ENCODE measurements at places on chromosomes 3 and 15.

DNA sequence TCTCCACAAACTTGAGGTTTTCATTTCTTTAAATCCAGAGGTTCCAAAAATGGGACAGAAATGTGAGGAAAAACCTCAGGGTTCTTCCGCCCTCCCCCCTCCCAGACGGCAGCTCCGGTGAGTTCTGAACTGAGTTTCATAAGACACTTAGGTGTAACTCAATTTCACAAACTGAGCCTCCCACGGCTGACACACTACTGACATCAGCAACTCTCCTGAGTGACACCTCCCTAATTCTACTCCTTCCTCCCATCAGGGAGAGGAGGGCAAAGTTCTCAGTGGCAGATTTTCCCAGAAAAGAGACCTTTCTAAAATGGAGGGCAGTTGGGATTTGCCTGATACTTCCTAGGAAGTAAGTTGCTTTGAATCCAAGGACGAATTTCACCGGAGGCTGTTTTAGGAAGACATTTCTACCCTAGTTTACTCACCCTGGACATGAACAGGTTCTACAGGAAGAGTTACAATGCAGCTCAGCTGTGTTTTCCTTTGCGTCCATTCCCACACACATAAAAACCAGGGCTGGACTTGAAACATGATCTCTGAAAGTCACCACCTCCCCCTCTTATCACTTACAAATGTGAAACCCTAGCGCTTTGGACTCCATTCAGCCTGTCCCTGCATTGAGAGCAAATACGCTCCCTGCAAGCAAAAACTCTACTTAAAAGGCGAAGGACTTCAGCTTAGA is 78.1 kb upstream of the LMOD3 start:
- no peak for DNase-seq

DNA sequence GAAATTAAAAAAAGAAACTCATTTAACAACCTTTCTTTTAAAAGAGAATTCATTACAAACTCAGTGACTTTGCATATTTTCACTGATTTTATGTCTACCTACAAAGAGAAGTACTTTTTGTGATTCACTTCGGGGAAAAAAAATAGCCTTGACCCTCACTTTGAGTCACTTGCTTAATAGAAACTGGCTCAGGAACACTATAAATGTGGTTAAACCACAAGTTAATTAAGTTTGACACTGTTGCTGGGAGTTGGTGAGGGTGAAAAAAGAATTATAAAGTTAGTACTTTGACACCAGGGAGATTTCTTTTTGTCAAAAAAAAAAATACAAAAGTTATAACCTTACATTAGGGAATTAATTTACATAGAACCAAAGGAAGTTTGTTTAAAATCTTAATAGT is 810.9 kb downstream of the NR2F2 start:
- no peak for DNase-seq

- no peak for DNase-seq
Observed at GRCh38 chr3:57943525-57944495, 64.4 kb upstream of the FLNB start.

DNA sequence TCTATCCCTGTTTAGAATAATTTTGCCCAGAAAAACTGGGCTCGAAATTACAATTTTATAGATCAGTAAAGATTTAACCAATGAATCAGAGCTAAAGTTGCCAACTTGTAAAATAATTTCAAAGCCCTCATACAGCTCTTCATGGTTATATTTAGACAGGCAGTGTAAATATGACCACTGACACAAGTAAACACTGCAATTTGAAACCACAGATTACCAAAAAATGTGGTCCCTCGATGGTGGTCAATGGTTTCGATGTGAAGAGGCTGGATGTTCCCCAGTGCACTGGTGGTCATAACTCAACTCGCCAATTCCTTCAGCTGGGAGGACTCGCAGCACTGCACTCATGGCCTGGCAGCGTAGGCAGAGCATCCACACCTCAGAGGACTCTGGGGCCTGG is 28.6 kb downstream of the LRTM1 start:
- DNase-seq = no peak

DNA sequence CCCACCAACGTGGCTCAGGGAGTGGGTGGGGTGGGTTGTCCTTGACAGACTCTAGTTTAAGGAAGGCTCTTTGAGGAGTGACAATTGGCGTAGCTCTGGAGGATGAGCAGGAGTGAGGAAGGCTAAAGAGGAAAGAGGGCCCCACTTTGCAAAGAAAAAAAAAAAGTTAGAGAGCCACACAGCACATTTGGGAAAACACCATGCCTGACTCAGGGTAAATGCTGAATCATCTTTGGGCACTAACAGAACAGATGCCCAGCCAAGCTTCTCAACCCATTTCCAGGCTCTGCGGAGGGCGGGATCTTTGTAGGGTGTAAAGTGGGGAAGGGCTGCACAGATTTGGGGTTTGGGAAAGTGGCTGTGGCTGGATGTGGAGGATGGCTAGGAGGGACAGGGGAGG is 179.1 kb upstream of the RGMA start:
- DNase-seq = no peak

- DNase-seq = no peak
Observed at GRCh38 chr3:56389183-56389830, 79.0 kb downstream of the ERC2 start.

- DNase-seq = no peak
Observed at GRCh38 chr3:51962854-51963530, 4.3 kb downstream of the PCBP4 start.

- DNase-seq = no peak
Observed at GRCh38 chr15:67186688-67187087, 67.8 kb downstream of the AAGAB start.

DNA sequence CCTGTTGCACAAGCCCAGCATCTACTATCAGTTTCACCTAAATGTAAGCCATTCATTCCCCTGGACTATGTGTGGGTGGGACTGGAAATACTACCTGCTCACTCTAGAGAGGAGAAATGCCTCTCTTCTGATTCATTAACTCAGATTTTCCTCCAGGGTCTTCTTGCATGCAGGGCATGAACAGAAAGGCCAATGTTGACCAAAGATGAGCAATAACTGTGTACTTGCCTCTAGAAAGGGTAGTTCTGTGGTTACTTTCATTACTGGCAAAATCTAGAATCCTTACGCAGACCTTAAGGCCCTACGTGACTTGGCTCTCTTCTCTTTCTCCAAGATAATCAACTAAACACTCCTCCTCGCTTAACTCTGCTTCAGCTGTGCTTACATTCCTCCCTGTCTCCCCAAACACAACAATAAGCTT is 81.4 kb upstream of the PSMD6 start:
- DNase-seq = no peak

GRCh38 chr3:112974894-112975293 is at the start of gene CD200R1:
CD200R1 (minus strand) TSS chr3:112975103; CDS start chr3:112974857, 246 bp downstream.
- DNase-seq = no peak

GRCh38 chr3:31523543-31523942 is 9.2 kb upstream of the STT3B start:
- DNase-seq = no peak

DNA sequence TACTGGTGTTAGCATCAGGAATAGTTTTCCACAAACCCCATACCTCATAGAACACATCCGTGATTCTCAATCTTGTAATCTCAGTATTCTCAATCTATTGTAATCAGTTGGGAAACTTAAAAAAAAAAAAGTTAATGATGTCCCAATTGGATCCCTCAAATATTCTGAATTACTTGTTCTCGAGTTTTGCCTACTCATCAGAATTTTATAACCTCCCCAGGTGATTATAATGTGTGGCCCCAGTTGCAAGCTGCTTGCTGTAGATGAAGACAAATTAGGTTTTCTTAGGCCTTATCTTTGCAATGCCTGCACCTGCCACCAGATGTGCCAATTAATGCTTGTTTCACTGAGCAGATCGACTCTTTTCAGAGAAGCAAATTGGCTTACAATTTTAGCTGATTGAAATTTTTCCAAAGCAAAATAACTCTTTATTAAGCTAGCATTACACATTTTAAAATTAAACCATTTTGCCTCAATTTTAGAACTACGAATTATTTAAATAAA is 19.0 kb upstream of the DIPK2A start:
- DNase-seq = no peak

DNA sequence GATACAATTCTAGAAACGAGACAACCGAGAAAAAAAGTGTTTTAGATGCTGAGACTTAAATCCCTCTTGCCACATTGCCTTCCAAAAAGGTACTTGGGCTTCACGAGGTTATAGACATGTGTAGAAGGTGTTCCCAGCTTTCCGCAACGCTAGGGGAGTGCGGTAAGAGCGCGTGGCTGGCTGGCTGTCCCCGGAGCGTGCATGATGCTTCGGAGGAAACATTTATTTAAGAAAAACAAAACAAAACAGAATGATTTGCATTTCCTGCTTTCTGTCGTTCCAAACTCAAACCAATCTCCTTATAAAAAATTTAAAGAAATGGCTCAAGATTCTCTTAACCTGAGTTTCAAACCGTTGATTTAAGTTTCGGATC is 841 bp downstream of the SLC6A20 start:
- DNase-seq = no peak

- DNase-seq = no peak
Observed at GRCh38 chr3:117518364-117518763, 808.8 kb downstream of the TUSC7 start.

GRCh38 chr3:5122741-5123706 is 932 bp downstream of the ARL8B start:
- DNase-seq = peak; percentile 3

GRCh38 chr3:73530022-73530396 is 94.7 kb downstream of the PDZRN3 start:
- DNase-seq = no peak

DNA sequence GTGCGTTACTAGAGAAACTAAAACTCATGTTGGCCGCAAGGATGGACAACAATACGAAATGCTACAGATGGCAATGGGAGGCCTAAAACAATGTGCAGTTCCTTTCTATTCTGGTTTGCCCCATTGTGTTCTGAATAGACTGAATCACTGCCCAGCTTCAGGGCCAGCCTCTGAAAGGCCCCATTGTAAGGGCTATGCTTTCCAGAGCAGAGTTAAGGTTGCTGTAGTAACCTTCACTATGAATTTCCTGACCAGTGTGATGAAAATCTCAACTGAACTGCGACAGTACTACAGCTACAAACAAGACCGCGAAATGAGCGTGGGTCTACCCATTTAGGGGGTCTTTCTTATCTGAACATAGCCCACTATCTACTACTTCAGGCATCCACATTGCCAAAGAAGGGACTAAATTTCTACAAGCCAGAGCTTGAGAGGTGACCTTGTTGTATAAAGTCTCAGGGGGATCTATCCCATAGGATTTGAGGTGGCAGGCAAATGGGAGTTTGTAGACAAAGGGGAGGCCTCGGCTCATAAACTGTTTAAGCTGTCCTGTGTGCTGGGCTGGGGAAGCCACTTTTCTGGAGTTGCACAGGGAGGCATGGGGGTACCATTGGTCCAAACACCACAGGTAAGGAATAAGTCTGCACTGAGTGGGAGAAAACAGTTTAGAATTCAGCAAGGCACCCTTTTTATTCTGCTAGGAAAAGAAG is 80.1 kb downstream of the MYO1E start:
- DNase-seq = peak; percentile 66

- no peak for DNase-seq
Observed at GRCh38 chr15:89278307-89278706, 34.5 kb downstream of the FANCI start.

DNA sequence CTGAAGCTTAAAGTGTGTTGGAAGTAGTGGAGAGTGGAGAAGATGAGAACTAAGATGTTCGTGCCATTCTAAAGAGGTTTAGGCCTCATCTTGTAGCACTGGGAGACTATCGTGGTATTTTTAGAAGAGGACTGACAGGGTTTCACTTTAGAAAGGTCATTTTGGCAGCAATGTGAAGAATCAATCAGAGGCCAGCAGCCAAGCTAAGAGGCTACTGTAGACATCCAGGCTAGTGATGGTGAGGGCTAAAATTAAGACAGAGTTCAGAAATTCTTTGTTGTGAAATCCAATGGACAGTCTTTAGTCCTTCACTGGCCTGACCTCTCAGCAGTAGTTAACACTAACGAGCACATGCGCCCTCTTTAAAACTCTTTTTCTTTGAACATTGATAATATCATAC is 288.2 kb downstream of the TBL1XR1 start:
- no peak for DNase-seq

DNA sequence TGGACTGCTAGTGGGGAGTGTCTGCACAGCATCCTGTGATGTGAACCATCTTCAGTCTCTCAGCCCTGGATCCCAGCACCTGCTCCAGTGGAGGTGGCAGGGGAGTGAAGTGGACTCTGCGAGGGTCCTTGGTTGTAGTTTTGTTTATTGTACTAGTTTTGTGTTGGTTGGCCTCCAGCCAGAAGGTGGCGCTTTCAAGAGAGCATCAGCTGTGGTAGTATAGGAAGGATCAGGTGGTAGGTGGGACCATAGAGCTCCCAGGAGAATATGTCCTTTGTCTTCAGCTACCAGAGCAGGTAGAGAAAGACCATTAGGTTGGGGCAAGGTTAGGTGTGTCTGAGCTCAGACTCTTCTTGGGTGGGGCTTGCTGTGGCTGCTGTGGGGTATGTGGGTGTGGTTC is 20.9 kb downstream of the NEK11 start:
- no peak for DNase-seq

- no peak for DNase-seq
Observed at GRCh38 chr3:113747283-113748046, 630 bp downstream of the ATP6V1A start.

DNA sequence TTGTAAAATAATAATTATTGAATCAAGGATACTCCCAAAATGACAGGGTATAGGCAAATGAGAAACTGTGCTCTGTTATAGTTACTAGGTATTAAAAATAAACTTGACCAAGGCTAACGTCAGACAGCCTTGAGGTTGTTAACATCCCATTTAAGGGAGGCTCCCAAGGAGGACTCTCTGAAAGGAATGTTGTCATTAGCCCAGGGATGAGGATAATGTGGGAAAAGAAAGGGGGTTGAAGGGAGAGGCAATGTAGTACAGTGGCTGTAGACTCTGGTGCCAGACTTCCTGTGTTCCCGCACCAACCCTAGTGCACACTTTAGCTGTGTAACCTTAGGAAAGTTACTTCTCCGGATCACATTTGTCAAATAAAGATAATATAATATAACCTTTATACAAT is 47.0 kb upstream of the RARB start:
- no peak for DNase-seq

DNA sequence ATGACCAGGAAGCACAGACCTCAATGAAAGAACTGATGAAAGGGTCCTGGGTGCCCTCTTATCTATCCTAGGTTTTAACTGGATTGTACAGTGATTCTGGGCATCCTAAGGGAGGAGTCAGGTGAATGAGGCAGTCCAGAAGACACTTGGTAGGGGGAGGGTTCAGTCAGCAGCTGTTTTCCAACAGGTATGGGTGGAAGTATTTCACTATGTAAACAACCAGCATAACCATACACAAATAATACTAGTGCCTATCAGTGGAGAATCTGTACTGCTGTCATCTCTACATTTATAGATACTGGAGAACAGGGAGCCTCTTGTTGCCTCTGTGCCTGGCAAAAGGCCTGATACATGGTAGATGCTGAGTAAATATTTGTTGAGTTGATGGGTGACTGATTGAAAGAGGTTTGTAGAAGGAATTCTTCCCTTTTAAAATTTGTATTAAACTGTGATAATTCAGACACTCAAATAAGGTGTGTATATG is 328.5 kb downstream of the RBMS3 start:
- no peak for DNase-seq

- no peak for DNase-seq
Observed at GRCh38 chr3:123457841-123458240, 9.0 kb upstream of the ADCY5 start.
